ENCODE measurements at places on chromosomes 7 and 10.

GRCh38 chr7:22584179-22584578 lies 84.2 kb upstream of the STEAP1B start:
- DNase-seq: no peak

GRCh38 chr10:117818721-117819120 lies 228.0 kb downstream of the RAB11FIP2 start:
- no peak for DNase-seq

GRCh38 chr7:151708610-151709009 lies 168.3 kb downstream of the PRKAG2 start:
- no peak for DNase-seq

DNA sequence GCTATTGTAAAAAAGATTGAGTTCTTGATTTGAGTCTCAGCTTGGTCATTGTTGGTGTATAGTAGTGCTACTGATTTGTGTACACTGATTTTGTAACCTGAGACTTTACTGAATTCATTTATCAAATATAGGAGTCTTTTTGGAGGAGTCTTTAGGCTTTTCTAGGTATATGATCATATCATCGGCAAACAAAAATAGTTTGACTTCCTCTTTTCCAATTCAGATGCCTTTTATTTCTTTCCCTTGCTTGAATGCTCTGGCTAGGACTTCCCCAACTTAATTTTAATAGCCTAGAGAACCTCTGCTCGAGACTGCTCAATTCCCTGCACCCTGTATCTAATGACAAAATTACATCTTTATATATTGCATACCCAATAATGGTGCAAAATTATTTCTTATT lies 154.4 kb downstream of the CCDC7 start:
- no peak for DNase-seq

- no peak for DNase-seq
Observed at GRCh38 chr7:103148131-103148993, 537 bp downstream of the NAPEPLD start.

- DNase-seq: no peak
Observed at GRCh38 chr7:135200821-135201331, 10.4 kb downstream of the WDR91 start.

- no peak for DNase-seq
Observed at GRCh38 chr7:18896343-18896975, 221.0 kb downstream of the TWIST1 start.

DNA sequence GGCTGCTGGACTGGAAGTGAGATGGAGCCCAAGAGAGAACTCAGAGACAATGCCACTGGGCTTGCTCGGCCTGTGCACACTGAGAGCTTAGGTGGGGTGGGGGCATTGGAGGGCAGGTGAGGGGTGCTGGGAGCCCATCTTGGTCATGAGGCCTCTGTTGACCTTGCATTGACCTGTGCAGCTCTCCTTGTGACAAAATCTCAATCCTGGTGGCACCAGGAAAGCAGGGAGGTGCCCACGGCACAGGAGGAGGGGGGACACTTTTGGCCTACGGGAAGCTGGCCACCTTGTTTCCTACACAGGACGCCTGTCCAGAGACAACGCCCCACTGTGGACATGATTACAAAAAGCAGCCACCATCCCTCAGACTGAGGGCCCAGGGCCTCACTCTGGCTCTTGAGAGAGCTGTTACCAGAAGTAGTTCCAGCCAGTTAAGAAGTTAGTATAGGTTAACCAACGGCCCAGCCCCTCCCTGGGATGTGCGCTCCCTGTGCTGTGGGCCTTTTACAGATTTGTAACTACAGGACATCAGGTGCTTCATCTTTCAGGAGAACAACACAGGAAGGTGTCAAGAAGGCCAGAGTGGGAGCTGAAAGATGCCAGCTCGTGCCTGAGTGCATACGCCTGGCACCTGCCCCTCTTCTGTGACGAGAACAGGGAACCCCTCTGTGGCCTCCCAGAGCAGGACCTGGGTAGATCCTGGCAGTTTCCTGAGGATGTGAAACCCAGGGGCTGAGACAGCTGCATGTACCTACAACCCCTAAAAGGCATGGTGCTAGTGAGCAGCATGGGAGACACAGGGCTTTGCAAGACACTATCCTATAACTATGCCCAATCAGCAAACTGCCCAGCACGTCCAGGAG lies 10.3 kb downstream of the PKD1L1 start:
- DNase-seq: no peak

- no peak for DNase-seq
Observed at GRCh38 chr7:157952841-157953645, 616.2 kb downstream of the DNAJB6 start.
